ENCODE measurements at places on chromosomes 16 and 17. TPM values are rescaled to one million over a fixed set of nuclear protein-coding genes. Genes with fewer than 3 reads are reported as not detected.

- peak; percentile 97 for DNase-seq
These were observed 9.3 kb downstream of the CORO6 start for GRCh38 chr17:29613352-29613837.

DNA sequence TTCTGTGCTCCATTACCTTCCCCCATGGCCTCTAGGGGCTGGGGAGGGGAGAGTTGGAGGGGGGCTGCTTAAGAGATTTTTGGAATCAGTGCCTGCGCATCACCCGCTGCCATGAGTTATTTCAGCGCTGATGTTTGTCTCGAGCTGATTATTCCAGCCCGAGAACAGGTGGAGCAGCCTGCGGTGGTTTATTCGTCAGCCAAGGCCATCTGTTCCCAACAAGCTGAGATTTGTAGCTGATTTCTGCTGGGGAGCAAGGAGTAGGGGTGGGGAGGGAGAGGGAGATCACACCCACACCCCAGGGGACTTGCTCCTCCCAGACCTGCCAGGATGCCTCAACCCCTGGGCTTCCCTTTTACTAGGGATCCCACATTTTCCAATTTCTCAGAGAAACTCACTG is 23.1 kb downstream of the PIPOX start:
- DNase-seq = no peak

- no peak for DNase-seq
These were observed 90.4 kb downstream of the TMEM100 start for GRCh38 chr17:55632236-55632635.

GRCh38 chr17:73369111-73369521 is 57.3 kb upstream of the CDC42EP4 start:
- peak; percentile 63 for DNase-seq

- DNase-seq = no peak
These were observed 4.8 kb downstream of the P2RX1 start for GRCh38 chr17:3911271-3912053.

GRCh38 chr16:67449336-67449735 is 18.4 kb downstream of the HSD11B2 start:
- peak; percentile 81 for DNase-seq

DNA sequence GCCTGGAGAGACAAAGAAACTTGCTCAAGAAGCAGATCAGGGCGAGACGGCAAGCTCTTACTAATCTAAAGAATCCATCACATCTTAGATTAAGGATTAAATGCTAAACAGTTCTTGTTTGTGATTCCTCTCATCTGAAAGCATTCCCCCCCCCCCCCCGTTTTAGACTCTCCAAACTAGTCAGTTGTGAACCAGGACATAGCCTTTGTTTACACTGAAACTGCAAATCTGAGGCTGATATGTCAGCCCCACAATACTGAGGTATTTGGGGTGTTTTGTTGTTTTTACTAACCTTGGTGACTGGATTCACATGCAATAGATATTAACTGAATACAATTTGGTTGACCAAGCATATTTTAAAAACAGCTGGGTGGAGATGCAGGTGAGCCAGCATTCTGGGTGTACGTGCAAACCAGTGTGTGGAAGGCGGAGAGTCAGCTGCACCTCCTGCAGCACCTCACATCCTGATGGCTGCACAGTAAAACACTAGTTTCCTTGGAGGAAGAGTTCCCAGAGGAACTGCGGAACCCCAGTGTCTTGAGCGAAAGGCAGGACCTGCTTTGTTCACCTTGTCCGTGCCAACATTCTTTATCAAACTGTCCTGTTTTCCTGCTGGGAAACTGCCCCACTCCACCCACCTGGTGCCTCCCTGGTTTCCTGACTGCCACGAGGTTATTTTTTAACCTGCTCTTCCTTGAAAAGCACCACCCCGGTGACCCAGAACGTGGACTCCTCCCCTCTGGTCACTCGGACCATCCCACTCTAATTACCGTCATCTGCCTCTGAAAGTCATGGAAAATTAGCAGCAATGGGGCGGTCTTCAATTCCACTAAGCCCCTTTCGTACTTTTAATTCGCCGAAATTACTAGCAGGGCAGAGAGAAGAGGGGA is 1.2 kb upstream of the YPEL2 start:
- peak; percentile 42 for DNase-seq

DNA sequence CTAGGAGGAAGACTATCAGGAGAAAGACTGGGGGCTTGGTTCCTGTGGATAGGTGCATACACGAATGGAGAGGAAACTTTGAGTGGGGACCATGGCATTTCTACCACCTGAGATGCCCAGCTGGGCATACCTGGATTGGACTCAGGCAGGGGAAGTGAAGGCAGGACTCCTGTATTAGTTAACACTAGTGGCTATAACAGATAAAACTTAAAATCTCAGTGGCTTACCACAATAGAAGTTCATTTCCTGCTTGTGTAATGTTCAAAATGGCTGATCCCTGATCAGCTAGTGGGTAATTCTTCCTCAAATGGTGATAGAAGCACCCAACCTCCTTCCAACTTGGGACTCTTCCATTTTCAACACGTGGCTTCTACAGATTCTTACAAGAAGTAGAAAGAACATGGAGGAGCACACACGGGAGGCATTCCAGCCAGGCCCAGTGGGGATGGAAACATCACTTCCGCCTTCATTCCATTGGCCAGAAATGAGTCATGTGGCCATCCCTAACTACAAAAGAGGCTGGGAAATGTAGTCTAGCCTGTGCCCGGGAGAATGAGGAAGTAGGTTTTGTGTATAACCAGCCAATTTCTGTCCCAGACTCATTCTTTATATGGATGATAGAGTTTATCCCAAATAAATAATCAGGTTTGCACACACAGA is 112.1 kb downstream of the UTP18 start:
- DNase-seq = no peak

OR3A3 gene
- total RNA-seq = not detected

EPN2 gene
- total RNA-seq = 71.7 TPM

NPW gene
- total RNA-seq = not detected

MYCBPAP gene
- 0.82 TPM for total RNA-seq

OR1A1 gene
- not detected for total RNA-seq
